T-helper 1 cell (primary cell): ENCODE measurements at places on chromosomes 4 and X.

DNA sequence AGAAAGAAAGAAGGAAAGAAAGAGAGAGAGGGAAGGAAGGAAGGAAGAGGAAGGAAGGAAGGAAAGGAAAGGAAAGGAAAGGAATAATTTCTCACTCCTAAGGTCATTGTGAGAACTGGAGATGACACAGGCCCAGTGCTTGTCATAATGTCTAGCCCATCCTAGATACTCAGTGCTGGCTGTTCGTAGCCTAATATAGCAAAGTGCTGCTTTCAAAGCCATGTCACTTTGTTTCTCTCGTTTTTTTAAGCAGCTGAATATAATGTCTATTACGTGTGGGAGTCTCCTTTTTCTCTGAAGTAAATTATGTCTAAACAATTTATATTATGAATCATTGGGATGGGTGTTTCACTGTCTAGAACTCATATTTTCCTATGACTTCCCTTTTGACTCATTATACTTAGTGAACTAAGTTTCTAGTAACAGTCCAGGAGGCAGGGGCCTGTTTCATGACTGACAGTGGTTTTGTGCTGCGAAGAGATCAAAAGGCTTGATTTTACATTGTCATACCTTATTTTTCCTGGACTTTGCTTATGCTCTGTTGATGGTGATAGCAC, 327.0 kb upstream of the ZFP42 start:
- DNase-seq = no peak

- no peak for DNase-seq
Observed at GRCh38 chr4:44016570-44017421, 431.8 kb downstream of the KCTD8 start.

DNA sequence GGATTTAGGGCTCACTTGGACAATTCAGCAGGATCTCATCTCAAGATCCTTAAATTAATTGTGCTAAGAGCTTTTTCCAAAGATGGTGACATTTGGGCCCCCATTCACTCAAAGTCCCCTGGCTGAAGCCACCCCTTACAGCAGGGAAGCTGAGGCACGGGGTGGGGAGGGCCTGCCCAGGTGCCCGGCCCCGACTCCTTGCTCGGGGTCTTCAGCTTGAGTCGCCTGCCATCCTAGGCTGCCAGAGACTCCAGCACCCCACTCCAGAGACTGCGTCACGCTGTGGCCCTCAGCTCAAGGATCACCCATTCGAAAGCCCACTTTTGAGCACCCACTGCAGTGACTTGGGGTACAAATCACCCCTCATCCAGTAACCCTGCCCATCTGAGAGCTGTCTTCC, 39.2 kb upstream of the GPR78 start:
- DNase-seq = no peak

DNA sequence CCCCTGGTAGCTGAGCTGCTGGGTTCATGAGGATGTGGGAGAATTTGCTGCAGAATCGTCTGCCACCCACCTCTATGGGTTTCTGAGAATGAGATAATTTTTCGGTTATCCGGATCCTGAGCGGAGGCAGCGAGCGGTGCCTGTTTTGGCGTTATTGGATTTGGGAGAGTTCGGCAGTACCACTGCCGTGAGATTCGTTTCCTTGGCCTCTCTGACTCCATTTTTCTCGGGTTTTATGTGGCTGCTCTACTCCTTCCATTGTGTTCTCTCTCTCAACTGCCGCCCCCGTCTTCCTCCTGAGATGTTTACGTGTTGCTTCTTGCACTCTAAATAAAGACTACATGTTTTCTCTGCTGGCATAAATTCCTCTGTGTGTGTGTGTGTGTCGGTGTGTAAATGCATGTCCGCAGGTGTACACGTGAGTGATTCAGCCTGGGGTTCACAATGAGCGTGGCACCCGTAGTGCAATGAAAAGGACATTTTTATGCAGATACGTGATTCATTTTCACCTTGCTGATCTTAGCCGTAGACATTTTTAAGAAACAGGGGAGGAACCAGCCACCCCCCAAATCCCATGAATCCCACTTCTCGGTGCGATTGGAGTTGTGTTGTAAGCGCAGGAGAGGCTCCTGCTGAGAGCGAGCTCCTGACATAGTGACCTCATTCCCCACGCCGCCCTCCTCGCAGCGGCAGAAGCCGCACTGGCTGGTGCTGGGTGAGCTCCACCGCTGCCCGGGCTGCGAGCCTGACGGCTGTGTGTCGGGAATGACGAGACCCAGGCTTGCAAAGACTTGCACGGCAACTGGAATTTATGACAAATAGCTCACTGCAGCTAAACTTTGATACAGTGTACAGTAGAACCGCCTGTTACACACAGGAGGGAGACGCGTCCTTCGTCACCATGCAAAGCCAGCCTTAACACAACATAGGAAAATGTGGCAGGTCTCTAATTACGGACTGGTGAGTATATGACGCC, 82.2 kb downstream of the STOX2 start:
- no peak for DNase-seq

DNA sequence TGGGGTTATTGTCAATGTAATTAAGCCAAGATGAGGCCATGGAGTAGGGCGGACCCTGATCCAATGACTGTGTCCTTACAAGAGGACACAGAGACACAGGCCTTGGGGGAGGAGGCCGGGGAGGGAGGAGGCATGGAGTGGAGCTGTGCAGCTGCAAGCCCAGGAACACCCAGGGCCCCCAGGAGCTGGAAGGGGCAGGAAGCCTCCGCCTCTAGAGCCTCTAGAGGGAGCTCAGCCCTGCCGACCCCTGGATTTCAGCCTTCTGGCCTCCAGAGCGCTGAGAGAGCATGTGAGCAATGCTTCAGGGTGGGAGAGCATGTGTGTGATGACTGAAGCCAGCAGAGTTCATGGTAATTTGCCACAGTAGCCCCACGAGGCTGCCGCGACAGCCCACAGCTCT, 234.6 kb downstream of the AFAP1 start:
- DNase-seq = no peak

- no peak for DNase-seq
Observed at GRCh38 chr4:169160825-169161224, 109.9 kb downstream of the SH3RF1 start.

DNA sequence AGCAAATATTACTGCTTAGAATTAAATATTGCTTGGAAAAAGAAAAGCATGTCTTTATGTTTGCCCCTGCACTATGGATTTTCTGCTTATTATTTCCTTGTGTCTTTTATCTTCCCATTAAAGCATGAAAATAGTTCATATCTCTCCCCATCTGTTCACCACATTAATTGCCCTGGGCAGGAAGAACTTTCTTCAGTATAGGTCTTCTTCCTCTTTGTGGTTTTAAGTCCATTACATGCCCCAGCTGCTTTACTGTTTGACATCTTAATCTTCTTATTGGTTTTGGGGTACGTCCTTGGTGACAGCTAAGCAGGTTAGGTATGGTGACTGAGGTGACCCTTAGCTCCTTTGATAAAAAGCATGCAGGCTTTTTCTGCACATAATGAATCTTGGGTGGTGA, 157.3 kb downstream of the AASDH start:
- DNase-seq = no peak

DNA sequence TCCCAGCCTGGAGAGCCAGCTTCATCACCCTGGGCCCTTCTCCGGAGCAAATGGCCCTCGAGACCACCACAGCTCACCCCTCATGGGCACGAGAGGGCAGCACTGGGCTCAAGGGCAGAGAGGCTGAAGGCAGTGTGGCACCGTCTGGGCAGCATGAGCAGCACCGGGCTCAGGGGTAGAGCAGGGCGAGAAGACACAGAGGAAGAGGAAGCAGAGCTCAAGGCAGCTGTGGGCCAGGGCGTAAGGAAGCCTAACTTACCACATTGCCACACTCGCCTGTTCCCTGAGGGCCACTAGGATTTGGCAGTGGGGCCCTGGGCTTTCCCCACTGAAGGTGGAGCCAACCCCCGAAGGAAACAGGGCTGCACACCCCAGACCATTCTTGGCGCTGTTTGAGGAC, 15.5 kb downstream of the ZNF185 start:
- no peak for DNase-seq

GRCh38 chr4:61911313-61911756, 711.2 kb downstream of the ADGRL3 start:
- DNase-seq = no peak

DNA sequence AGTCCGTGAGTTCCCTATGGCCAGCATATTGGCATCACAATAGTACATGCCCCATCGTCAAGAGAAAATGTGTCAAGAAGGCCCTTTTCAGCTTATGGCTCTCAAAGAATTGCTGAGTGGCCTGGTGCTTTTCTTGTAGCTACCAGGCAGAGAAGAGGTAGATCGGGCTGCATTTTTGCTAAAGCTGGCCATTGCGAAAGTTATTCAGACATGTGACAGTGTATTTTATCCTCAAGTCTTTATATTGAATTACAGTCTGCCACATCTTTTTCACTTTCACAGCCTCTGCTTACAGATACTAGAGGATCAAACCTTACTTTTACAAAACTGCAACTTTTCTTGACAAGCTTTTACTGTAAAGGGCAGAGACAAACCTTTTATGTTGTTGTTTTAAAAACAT, 261.5 kb upstream of the IGFBP7 start:
- no peak for DNase-seq

DNA sequence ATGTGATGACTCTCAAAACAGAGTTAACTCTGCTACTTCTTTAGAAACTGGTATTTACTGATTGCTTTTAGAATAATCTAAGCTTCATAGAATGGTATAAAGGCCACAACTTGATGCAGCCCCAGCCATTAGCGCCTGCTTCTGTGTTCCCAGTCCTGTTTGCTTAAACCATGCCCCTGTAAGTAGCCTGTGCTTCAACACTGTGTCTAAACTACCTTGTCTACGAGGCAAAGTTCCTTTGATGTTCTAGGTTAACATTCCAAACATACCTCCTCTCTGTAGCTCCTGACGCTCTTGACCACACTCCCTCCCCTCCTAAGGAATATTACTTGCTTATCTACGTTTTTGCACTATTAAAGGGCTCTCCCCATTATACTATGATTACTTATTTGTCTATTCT, 352.5 kb upstream of the ADGRL3 start:
- DNase-seq = no peak

DNA sequence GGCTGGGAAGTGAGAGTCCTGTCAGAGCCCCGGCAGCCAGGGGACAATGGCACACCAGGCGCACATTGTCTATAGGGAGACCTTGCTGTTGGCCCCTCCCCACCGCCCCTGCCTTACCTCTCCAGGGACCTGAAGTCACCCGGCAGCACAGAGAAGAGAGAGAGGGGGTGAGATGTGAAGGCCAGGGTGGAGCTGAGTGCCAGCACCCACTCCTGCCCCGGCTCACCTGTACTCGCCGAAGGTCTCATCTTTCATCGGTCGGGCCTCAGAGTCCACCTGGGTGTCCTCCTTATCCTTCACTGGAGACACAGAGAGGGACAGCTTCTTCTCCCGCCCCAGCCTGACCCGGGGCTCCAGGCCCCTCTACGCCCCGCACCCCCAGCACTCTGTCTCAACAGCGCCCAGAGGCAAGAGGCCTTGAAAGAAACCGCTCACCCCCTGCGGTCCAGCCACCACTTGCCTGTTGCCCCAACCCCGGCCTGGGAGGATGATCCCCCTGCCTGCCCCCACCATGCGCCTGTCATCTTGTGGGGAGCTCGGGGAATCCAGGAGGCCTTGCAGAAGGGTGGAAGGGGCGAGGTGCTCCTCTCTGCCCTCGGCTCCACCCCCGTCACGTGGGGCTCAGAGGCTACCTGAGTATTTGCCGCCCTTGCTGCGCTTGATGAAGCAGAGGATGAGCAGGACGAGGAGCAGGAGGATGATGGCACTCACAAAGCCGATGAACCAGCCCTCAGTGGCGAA, 22.6 kb downstream of the L1CAM start:
- no peak for DNase-seq

GRCh38 chr4:84954982-84955567, 11.4 kb downstream of the WDFY3 start:
- DNase-seq = no peak

- no peak for DNase-seq
Observed at GRCh38 chrX:141185366-141185765, 8.4 kb upstream of the LDOC1 start.
